ENCODE measurements at places on chromosomes 1 and 21.

- DNase-seq = no peak
Observed at GRCh38 chr1:55716151-55716550, 501.0 kb upstream of the USP24 start.

GRCh38 chr1:181794332-181794731 lies 267.2 kb downstream of the ZNF648 start:
- DNase-seq = no peak

DNA sequence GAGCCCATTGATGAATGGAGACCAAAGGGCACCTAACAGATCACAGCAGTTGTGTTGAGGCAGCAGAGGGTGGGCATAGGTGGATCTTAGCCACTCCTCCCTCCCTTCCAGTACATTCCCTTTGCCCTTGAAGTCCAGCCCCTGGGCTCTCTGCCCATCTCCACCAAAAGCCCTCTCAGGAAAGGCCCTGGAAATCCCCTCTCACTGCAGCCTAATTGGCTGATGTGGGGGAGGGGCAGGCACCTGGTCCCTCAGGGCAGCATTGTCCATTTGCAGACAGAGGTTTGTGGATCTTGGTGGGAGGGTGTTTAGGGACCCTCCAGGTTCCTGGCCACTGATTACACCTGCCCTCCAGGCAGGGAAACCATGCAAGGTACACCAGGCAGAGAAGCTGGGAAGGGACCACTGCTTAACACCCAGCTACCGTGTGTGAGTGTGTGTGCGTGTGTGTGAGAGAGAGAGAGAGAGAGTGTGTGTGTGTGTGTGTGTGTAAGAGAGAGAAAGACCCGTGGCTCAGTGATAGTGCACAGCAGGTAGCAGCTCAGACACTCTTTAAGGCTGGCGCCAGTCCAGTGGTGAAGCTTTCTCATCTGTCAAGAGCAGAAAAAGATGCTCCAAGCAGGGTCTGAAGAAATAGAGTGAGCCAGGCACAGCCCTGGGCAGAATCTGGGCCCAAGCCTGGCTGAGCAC lies 71.1 kb downstream of the MATN1 start:
- no peak for DNase-seq

DNA sequence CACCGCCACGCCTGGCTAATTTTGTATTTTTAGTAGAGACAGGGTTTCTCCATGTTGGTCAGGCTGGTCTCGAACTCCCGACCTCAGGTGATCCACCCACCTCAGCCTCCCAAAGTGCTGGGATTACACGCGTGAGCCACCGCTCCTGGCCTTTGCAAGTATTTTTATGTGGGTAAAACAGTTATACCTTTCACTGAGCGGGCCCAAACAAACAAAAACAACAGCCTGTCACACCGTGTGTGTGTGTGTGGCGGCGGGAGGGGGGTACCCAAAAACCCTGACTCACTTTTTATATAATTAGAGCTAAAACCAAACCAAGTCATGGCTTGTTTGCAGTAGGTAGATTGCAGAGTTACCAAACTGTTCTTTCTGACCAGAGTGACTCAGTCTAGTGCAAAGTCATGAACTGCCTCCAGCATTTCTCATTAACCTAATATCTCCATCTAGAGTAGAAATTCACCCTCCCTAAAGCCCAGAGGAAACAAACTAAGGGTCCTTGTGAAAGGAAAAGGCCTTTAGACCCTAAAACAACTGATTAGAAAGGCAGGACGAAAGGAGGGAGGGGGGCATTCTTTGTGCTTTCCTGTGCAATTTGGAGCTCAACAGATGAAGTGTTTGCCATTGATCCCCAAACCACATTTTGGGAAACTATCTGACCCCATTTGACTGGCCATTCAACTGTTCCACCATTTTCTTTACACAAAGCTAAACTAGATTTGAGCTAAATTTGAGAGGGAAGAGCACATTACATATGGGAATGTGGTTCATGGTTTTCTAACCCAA lies 181.0 kb downstream of the DHRS3 start:
- DNase-seq = no peak

DNA sequence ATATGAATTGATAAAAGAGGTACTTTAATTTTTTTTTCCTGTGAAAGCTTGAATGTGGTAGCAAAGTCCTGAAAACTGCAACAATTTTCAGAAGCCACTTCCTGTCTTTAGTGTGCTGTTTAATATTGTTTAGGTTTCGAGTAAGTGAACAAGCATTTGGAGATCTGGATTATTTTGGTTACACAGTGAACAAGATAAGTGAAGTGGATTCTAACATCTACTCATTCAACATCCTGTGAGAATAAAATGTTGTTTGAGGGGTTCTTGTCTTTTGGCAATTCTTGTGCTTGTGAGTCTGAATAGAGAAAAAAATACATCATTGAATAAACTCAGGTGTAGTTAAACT lies 35.2 kb upstream of the PLA2G4A start:
- no peak for DNase-seq

GRCh38 chr1:240114222-240114621 lies 22.5 kb downstream of the FMN2 start:
- DNase-seq = no peak

DNA sequence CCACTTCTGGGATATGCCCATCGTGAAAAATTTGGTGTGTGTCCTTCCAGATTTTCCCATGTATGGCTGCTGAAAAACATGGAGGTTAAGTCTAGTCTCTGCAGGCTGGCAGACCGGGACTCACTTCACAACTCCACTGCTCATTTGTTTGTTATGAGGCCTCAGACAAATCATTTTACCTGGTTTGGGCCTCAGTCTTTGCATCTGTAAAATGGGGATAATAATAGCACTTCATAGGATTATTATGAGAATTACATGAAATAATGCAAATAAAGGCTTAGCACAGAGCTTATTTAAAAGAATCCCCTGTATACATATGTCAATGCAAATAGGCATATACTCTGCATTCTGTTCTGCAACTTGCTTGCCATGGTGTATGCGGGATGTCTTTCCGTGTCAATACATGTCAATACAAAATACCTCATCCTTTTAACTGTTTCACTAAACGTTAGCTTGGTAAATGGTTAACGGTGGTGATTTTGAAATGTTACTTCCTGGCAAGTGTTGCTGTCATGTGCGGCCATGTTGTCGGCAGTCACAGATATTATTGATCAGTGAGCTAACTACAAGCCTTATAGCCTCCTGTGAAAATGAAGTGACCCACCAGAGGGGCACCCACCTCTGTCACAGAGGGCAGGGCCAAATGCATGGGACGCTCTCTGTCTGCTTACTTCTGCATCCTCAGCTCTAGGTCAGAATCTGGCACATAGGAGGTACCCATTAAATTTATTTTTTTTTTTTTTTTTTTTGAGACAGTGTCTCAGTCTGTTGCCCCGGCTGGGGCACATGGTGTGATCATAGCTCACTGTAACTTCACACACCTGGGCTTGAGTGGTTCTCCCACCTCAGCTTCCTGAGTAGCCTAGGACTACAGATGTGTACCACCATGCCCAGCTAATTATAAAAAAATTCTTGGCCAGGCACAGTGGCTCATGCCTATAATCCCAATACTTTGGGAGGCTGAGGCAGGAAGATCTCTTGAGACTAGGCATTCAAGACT lies 4.3 kb downstream of the LCK start:
- no peak for DNase-seq

DNA sequence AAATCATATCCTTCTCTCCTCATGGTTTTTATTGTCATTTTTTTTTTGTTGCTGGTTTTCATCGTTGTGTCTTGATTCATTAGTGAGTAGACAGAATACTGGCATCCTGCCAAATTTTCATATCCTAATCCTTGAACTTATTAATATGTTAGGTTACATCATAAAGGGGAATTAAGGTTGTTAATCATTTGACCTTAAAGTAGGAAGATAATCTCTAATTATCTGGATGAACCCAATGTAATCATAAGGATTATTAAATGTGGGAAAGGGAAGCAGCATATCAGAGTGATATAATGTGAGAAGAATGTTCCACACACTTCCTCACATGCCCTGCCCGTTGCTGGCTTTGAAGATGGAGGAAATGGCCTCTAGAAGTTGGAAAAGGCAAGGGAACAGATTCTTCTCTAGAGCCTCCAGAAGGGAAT lies 299.7 kb downstream of the HMCN1 start:
- DNase-seq = no peak

DNA sequence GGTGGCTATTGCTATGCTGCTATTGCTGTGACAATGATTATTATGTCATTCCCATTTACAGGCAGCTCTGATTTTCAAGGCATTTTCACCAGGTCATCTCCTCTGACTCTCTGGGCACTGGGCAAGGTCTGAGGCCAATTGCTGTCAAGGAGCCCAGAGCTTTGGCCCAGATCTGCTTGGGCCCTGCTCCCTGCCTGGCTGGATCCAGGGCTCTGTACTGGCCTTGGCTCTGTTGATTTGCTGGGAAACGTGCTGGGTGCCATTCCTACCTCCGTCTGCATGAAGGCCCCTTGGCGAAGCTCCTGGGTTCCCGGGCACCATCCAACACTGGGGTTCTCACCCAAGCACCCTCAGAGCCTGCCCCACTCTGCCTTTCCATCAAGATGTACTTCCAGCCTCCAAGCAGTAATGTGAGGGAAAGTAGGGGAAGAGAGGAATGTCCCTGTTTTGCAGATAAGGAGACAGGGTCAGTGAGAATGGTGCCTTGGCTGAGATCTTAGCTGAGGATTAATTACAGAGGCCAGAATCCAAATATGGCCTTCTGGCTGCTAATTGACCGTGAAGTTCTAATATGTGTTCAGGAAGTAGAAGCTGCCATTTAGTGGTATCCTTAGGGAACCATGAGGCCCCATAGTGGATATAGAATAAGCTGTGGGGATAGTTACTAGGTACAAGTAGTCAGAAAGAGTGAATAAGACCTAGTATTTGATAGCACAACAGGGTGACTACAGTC lies 63.9 kb downstream of the HTR6 start:
- no peak for DNase-seq

GRCh38 chr21:34881421-34881820 lies 167.7 kb downstream of the RUNX1 start:
- DNase-seq = no peak

- DNase-seq = no peak
Observed at GRCh38 chr1:147167365-147167764, 4.9 kb downstream of the PRKAB2 start.

DNA sequence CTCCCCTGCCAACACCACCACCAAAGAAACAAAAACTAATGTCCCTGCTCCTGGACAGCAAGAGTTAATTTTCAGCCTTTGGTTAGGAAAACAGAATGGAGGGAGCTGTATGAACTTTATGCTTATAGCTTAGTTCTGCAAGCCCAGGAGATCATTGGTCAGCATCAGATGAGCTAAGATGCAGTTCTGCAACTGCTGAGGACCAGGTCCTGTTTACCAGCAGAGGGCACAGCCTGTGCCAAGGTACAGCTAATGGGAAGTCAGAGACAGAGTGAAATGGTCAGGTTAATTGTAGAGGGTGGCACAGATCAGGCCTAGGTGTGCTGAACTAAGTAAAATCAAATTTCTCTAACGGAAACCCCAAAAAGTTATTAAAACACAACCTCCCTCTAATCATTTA lies 161.3 kb downstream of the ROR1 start:
- DNase-seq = no peak

- DNase-seq = no peak
Observed at GRCh38 chr1:244876228-244876910, 12.0 kb upstream of the HNRNPU start.

- DNase-seq = no peak
Observed at GRCh38 chr1:29270929-29271521, 34.7 kb downstream of the PTPRU start.

DNA sequence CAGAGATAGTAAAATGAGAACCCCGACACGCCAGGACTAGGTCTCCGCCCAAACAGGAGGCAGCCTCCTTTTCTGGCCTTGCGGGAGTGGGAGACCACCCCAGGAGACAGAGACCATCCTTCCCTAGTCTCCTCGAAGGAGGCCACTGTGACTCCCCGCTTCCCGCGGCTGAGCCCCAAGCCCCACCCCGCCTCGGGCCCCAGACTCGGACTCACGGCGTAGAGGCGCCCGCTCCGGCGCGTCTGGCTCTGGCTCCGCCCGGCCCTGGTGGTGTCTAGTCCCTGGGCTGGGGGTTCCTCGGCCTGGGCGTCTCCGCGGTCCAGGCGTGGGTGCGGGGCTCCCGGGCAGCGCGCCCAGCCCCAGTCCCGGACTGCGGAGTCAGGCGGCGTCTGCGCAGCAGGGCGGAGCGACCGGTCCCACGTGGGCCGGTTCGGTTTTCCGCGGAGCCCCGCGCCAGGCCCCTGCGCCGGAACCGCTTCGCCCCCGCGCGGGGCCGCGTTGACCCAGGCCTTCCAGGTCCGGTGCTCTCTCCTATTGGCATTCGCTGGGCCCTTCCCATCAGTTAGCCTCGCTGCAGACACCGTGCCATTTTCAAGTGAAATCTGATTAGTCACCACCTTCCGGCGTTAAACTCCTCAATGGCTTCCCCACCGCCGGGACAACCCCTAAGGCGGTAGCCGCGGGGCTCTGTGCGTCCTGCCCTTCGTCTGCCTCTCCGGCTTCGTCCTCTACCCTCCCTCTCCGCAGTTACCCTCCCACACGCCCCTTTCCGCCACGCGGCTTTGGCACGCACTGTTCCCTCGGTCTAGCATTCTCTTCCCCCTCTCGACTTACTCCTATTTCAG lies at the start of gene C1orf216:
Gene C1orf216, minus strand, starts transcription at position 393 of the 845 bp plus-strand sequence. CDS start 2,563 bp downstream, outside the sequence.
- DNase-seq = no peak

GRCh38 chr1:53037159-53037558 lies 24.9 kb upstream of the PODN start:
- no peak for DNase-seq

- DNase-seq = no peak
Observed at GRCh38 chr1:246269466-246269865, 237.6 kb downstream of the SMYD3 start.

- no peak for DNase-seq
Observed at GRCh38 chr1:3086272-3086974, 17.4 kb downstream of the PRDM16 start.

DNA sequence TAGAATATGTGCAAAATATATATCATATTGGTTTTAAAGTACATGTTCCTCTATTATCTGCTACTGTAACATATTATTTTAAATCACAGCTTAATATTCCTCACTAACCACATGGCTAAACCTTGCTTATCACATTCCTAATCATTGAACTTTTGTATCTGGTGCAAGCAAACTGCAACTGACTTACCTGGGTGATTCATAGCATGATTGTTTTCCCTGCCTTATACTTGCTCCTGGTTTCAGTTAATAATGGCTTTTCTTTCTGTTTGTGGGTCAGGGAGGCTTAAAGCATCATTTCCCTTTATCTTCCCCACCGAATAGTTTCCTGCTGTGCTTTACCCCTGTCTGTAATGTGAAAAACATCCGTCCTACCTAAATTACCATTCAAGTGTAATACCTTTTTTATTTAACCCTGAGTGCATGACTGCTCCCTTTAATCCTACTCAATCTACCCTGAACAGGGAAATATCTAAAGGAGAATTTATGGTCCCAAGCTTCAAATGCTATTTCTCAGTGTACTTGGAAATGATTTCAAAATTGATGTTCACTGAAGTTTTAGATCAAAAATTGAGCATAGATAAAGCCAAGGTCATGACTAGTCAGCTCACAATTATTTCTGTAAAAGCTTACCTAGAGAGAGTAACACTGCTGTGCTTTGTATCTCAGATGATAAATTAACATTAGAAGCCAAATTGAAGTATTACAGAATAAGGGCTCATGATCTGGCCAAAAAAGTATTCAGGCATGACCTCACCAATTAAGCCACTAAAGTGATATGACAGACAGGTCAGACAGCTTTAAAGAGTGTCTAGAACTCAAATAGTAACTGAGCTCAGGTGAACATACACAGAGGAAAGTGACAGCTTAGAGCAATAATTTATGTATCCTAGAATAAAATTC lies 507.1 kb downstream of the BRINP3 start:
- no peak for DNase-seq
